ENCODE measurements at places on chromosomes 2 and 18. TPM values are rescaled to one million over a fixed set of nuclear protein-coding genes. Genes with fewer than 3 reads are reported as not detected.
A peak's percentile ranks its signal among the peaks of the same experiment; 100 is the strongest.

GRCh38 chr2:95382192-95382591, 20.3 kb upstream of the FAHD2A start:
- H3K36me3 ChIP-seq = no peaks in the 10 kb centered on the region
- H3K4me3 ChIP-seq = no peak overlapping the region
- no peaks in the 10 kb centered on the region for H3K27me3 ChIP-seq
- H3K4me1 ChIP-seq = no peaks in the 10 kb centered on the region
- DNase-seq = no peak

DNA sequence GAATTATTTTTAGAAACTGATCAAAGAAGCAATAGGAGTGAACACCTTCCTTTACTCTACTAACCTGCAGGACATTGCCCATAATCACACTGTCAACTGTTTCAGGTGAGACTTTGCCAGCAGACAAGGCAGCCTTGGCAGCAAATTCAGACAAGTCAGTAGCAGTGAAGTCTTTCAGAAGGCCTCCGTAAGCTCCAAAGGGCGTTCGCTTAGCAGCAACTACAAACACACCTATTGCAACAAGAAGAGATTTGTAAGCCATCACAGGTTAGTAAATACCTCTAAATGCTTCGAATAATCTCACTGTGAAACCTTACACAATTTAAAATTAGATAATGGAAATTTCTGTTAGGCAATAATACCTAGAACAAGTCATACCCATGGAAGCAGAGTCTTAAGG, 10.7 kb downstream of the ACAA2 start:
- H3K4me1 ChIP-seq = no peaks in the 10 kb centered on the region
- H3K27me3 ChIP-seq = no peaks in the 10 kb centered on the region
- H3K4me3 ChIP-seq = no peak overlapping the region
- DNase-seq = no peak
- no peaks in the 10 kb centered on the region for H3K36me3 ChIP-seq
- H3K27ac ChIP-seq = no peak overlapping the region

GRCh38 chr18:75253784-75254183, 43.2 kb downstream of the TSHZ1 start:
- no peak for DNase-seq
- H3K4me3 ChIP-seq = no peak overlapping the region
- H3K27ac ChIP-seq = no peak overlapping the region
- no peaks in the 10 kb centered on the region for H3K4me1 ChIP-seq
- no peaks in the 10 kb centered on the region for H3K27me3 ChIP-seq
- no peaks in the 10 kb centered on the region for H3K36me3 ChIP-seq

DNA sequence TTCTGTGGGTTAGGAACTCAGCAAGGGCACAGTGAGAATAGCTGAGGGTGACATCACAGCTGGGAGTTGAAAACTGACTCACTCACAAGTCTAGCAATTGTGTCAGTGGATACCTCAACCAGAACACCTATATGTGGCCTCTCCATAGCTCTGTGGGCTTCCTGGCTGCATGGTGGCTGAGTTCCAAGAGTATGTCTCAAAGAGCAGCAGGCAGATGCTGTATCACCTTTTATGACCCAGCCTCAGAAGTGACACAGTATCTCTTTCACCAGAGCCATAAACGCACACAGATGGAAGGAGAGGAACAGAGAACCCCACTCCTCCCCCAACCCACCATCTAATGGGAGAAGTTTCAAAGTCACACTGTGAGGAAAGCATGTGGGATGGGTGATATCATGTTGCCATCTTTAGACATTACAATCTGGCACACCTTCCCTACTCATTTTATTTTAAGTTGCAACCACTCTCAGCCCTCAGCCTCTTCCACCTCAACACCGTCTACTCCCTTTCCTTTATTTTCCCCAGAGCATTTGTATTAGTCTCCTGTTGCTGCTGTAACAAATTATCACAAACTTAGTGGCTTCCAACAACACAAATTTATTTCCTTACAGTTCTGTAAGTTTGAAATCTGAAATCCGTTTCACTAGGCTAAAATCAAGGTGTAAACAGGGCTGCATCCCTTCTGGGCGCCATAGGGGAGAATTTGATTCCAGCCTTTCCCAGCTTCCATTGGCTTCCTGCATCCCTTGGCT, 134.6 kb upstream of the SPATS2L start:
- H3K4me3 ChIP-seq = no peak overlapping the region
- no peak overlapping the region for H3K27ac ChIP-seq
- no peaks in the 10 kb centered on the region for H3K27me3 ChIP-seq
- H3K36me3 ChIP-seq = no peaks in the 10 kb centered on the region

GRCh38 chr2:85838181-85838580, 50.6 kb downstream of the ST3GAL5 start:
- no peaks in the 10 kb centered on the region for H3K27me3 ChIP-seq
- H3K4me1 ChIP-seq = no peaks in the 10 kb centered on the region
- H3K27ac ChIP-seq = no peak overlapping the region
- no peaks in the 10 kb centered on the region for H3K36me3 ChIP-seq
- DNase-seq = no peak
- H3K4me3 ChIP-seq = no peak overlapping the region

GRCh38 chr2:236570081-236570868, 650 bp downstream of the ACKR3 start:
- no peaks in the 10 kb centered on the region for H3K36me3 ChIP-seq
- peak overlapping the region; percentile 70 for H3K4me3 ChIP-seq
- DNase-seq = peak; percentile 6
- no peaks in the 10 kb centered on the region for H3K27me3 ChIP-seq

SCYGR4 gene
- total RNA-seq = not detected

GRCh38 chr2:69535817-69536241, 98.6 kb upstream of the NFU1 start:
- H3K4me3 ChIP-seq = no peak overlapping the region
- H3K36me3 ChIP-seq = peaks cover 10% of the 10 kb centered on the region
- peaks cover 9% of the 10 kb centered on the region for H3K4me1 ChIP-seq
- no peaks in the 10 kb centered on the region for H3K27me3 ChIP-seq
- no peak for DNase-seq

- no peak overlapping the region for H3K27ac ChIP-seq
- peaks cover 2% of the 10 kb centered on the region for H3K4me1 ChIP-seq
- no peak overlapping the region for H3K4me3 ChIP-seq
- no peaks in the 10 kb centered on the region for H3K27me3 ChIP-seq
- no peak for DNase-seq
Measured at GRCh38 chr18:60176259-60176658, 196.3 kb downstream of the MC4R start.

DNA sequence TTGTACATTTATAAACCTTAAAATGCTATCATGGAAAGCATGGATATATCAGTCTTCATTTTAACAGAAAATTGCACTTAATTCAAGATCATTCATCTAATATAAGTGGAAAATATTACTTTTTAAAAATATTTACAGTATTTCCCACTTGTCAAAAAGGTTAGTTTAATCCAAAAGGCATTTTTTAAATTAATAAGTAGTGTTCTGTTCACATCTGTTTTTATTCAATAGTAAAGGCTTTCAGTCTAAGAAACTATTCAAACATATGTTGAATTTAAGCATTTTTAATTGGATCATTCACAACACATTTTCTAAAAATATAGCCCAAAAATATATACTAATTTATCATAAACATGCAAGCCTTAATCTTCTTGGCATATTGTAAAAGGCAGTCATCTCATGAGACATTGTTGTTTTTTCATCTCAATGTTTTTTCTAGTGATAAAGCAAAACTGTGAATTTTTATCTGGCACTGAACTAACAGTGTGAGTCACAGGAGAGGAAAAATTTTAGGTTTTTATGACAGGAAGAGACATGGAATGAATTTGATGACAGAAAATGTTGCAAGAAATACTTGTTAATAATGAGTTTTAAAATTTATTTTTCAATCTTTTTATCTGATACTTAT, 1642.5 kb upstream of the TMEFF2 start:
- peak; percentile 59 for DNase-seq
- no peaks in the 10 kb centered on the region for H3K27me3 ChIP-seq
- H3K4me1 ChIP-seq = peaks cover 13% of the 10 kb centered on the region
- no peaks in the 10 kb centered on the region for H3K36me3 ChIP-seq
- peak overlapping the region; percentile 68 for H3K27ac ChIP-seq

DNA sequence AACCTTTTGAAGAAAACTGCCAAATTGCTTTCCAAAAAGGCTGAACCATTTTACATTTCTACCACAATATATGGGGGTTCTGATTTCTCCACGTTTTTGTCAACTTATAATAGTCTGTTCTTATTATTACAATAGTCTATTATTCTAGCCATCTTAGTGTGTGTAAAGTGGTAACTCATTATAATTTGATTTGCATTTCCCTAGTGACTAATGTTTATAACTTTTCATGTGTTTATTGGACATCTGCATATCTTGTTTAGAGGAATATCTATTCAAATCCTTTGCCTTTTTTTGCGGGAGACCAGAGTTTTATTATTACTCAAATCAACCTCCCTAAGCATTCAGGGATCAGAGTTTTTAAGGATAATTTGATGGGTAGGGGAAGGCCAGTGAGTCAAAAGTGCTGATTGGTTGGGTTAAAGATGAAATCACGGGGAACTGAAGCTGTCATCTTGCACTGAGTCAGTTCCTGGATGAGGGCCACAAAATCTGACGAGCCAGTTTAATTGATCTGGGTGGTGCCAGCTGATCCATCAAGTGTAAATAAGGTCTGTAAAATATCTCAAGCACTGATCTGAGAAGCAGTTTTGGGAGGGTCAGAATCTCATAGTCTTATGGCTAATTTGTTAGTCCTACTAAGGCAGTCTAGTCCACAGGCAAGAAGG, 303.4 kb upstream of the NCKAP5 start:
- H3K27me3 ChIP-seq = no peaks in the 10 kb centered on the region
- H3K4me3 ChIP-seq = no peak overlapping the region
- H3K36me3 ChIP-seq = no peaks in the 10 kb centered on the region
- H3K27ac ChIP-seq = no peak overlapping the region
- H3K4me1 ChIP-seq = no peaks in the 10 kb centered on the region
- DNase-seq = peak; percentile 56

Data from PC-3 (cell line).